Testis (tissue), 5 donors: ENCODE measurements at places on chromosomes 2 and 18.

DNA sequence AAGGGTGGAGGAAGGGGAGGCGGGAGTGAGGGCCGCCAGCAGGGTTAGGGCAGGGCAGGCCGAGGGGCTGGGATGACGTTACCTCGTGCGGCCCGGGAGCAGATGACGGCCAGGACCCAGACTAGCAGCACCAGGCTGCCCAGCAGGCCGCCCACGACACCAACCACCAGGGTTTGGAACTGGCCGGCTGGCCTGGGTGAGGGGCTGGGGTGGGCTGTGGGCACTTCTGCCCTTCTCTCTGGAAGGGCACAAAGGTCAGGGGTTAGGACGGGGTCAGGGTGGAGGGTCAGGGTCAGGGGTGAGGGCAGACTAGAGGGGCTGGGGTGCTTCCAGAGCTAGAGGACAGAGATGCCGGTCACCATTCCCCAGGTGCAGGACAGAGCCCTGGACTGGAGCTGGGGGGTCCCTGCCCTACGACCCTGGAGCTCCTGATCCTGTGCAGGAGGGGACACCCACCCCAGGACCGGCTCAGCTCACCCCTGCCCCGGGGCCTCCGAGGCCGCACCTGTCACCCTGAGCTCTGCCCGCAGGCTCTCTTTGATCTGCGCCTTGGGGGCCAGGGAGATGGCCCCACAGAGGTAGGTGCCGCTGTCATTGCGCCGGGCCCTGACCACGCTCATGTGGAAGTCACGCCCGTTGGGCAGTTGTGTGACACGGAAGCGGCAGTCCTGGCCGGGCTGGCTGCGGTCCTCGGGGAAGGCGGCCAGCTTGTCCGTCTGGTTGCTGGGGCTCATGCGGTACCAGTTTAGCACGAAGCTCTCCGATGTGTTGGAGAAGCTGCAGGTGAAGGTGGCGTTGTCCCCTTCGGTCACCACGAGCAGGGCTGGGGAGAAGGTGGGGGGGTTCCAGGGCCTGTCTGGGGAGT lies 6.3 kb downstream of the PDCD1 start:
- DNase-seq, result peak; percentile 10

DNA sequence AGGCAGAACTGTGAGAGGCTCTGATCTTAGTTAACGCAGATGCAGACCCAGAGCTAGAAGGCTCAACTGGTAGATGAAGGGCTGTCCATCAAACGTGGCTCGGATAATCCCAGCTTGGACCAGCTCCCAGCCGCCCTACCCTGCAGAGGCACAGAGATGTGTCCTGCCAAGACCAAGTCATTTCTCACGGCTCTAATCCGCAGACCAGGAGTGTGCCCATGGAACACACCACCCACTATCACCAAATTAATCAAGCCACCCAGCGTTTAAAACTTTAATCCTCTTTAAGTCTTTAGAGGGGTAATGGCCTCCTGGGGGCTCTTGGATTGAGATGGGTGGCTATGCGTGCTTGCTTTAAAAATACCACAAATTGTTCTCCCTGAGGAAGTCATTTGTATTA lies 17.5 kb downstream of the LYPD1 start:
- no peak for DNase-seq

DNA sequence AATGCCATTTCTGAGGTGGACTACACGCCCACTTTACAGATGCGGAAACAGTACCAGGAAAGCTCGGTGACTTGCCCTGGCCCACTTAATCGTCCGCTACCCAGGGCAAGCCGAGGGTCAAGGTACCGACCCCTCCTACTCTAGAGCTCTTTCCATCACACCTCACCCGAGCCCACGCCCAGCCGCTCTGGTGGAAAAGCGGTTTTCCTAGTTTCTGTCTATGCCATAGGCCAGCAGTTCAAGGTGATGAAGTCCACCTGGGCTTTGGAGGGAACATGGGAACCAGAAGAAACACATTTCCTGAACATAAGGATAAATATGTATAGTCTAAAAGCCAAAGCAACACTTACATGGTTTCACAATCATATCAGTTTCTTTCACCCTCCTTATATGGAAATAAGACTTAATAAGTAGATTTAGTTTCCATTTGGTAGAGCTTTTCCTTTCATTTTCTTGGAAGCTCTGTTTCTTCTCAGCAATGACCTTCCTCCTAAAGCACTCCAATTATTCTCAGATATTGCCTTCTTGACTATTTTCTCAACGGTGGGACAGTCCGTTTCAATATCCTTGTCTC lies 567 bp downstream of the VWA3B start:
- DNase-seq, result no peak

- no peak for DNase-seq
Observed at GRCh38 chr2:207139552-207139951, 26.2 kb downstream of the KLF7 start.

GRCh38 chr2:159677654-159678053 lies 34.7 kb upstream of the MARCHF7 start:
- no peak for DNase-seq

DNA sequence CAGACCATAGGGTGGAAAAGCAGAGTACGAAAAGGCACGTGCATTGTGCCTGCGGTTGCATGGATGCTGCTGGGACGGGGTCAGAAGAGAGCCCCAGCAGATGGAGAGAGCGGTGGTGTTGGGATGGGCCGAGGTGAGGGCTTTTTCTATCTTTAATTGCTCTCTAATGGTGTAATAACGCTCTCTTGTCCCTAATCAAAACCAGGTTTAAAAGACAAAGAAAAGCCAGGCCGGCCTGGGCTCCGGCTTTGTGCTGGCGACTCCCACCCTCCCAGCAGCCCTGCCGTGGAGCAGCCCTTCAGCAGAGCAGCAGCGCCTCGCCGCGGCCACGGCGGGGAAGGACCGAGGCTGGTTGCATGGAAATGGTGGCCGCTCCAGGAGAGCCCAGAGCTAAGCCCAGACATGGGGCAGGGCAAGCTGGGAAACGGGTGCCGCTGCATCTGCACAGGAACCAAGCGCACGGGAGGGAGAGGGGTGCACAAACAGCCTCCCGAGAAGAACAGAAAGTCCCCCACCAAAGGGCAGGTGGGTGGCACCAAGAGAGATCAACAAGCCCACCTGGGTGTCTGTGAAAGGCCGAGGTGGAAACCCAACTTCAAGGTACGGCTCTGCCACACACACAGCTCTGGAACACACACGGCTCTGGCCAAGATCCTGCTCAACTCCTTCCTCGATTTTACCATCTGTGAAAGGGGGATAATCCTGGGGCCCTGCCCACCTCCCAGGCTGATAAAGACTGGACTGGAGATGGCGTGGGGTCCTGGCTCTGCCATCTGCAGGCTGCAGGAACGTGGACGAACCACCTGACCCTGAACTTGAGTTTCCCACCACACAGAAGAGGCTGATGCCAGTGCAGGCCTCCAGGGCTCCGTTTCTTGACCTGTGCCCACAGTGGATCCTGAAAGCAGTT lies 15.0 kb downstream of the HS1BP3 start:
- DNase-seq, result peak; percentile 91

GRCh38 chr2:168766600-168766999 lies 35.8 kb upstream of the NOSTRIN start:
- no peak for DNase-seq

DNA sequence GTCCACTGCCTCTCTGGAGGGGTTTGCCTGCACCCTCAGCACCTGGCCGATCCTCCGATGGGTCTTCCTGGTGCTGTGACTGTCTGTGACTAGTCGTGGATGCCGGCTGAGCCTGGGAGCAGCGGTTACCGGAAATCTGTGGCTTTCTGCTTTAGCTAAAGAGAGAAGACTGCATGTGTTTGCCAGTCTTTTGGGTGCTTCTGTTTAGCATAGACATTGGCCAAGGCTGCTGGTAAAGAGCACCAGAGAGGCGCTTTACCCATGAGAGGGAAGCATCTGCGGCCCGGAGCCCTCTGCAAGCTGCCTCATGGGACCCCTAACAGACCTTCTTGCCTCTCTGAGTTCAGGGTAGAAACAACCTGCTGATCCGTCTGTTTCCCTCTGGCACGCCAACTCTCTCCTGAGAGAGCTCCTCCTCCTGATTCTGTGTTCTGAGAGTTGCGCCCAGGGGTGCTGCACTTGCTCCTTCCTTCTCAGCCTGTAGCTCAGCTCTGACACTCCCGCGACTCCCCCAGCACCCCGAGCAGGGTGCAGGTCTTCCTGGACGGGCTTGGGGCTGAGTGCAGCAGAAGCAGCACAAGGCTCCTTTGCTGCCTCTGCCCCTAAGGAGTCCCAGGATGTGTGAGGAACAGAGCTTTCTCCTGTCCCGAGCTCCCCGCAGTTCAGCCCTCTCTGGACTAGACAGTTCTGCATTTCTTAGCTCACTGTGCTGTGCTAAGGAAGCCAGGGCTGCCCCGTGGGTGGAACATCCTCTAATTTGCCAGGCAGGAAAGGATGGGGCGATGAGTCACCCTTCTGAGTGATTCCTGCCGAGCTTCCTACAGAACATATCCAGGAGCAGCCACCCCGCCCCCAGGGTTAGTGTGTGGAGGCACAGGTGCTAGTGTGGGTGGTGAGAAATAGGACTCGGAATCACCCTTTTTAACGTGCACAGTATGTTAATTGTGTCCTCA lies 203.2 kb downstream of the SH3RF3 start:
- DNase-seq, result peak; percentile 50

- no peak for DNase-seq
Observed at GRCh38 chr2:129801575-129801974, 177.9 kb upstream of the RAB6C start.

DNA sequence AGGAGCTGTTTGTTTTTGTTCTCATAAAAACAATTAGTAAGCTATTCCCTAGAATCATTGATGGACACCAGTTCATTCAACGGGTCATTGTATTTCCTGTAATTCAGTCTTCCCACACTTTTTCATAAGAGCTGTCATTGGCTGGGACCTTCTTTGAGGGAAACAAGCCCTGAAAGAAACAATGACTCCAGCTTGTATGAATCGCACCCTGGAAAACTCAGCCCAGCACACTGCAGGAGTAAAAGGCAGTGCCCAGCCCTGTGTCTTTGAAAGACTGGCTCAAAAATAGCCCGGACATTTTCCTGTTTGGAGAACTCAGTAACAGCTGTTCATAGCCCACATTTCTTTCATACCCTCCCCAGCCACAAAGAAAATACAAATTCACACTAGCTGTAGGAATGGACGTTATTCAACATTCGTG lies 81.5 kb downstream of the NCKAP5 start:
- DNase-seq, result no peak

GRCh38 chr18:6396276-6396675 lies 18.4 kb downstream of the L3MBTL4 start:
- no peak for DNase-seq

- DNase-seq, result no peak
Observed at GRCh38 chr18:41059126-41059415, 896.0 kb upstream of the PIK3C3 start.

GRCh38 chr2:56292951-56293350 lies 109.2 kb downstream of the CCDC85A start:
- no peak for DNase-seq

- DNase-seq, result no peak
Observed at GRCh38 chr2:226183550-226183949, 616.1 kb downstream of the IRS1 start.

GRCh38 chr2:127646487-127647241 lies 711 bp downstream of the GPR17 start:
- no peak for DNase-seq
